ENCODE measurements at places on chromosomes 12 and 14.
A peak's percentile ranks its signal among the peaks of the same experiment; 100 is the strongest.

GRCh38 chr12:29149691-29150281 is 708 bp downstream of the FAR2 start:
- no peak for DNase-seq

GRCh38 chr12:91327889-91328288 is 145.3 kb upstream of the DCN start:
- DNase-seq, result no peak

- peak; percentile 22 for DNase-seq
Measured at GRCh38 chr14:104563742-104564615, 15.6 kb upstream of the C14orf180 start.

DNA sequence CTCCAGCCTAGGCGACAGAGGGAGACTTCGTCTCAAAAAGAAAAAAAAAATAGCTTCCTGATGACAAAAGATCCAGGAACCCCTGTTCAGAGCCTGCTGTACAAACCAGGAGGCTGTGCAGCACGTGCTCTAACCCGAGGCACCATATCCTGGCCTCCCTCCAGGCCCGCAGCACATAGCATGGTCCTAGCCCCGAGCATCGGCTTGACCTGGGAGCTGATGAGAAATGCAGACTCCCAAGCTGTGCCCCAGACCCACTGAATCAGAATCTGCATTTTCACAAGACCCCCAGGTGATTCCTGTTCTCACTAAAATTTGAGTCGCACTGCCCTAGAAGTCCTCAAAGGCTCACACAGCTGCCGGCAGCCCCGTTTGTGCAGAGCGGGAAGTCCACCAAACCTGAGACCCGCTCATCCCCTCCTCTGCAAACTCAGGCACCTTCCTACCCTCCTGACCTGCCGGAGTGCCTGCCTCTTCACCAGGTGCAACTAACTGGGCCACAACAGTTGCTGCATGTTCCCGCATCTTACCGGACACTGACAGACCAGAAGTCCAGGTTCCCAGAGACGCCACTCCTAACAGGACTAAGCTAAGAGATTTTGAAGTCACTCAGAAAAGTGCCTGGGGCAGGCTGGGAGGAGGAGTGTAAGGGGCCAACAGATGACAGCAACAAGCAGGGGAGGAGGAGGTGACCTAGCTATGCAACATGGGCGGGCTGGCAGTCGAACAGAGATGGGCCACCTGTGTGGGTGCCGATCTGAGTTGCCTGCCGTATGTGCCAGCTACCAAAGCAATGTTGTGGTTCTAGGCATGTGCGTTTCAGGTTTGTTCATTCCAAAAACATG is 24.0 kb upstream of the RIN3 start:
- DNase-seq, result no peak

DNA sequence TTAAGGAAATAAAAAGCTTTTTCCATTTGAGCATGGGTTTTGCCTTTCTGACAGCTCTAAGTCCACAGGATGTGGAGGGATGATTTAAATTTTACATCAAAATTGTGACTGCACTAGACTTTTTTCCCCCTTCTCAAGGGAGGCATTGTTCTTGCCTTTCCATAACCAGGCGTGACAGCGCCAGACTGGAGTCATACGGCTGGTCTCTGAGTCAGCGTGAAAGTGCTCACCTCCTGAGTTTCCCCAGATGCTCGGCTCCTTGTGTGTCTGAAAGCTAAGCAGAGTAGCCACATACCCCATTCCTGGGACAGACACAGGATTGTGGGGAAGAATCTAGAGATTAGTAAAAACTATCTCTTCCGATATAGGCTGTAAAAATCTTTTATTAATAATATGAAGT is 43.1 kb downstream of the SOX5 start:
- DNase-seq, result no peak

DNA sequence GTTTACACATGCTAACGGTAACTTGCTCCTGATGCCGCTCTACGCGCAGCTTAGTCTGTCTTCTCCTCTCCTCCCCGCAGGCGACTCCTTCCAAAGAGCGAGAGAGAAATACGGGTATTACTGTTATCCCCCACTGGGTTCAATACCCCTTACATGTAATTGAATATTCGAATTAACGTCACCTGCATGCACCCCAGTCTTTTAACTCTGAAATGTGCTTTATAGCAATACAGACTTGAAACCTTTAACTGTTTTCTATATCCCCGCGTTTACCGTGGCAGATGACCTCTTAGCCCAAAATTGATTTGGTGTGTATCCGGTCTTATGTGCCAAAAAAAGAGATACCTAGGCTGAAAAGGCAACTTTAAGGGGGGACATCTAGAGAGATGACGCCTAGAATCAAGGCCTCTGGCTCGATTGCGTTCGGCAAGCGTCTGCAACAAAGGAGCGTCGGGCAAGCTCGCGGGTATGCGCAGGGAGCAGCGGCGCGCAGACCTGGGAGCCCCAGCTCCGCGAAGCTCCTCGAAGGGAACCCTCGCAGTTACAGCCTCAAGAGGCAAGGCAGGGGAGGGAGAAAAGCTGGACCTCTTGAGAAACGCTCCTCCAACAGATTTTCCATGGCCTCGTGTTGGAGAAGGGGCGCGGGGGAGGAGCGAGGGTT is 6.8 kb upstream of the FOXG1 start:
- no peak for DNase-seq

GRCh38 chr12:121748571-121749265 is 36.2 kb downstream of the TMEM120B start:
- no peak for DNase-seq

GRCh38 chr12:132623072-132623869 is 4.7 kb downstream of the P2RX2 start:
- no peak for DNase-seq

DNA sequence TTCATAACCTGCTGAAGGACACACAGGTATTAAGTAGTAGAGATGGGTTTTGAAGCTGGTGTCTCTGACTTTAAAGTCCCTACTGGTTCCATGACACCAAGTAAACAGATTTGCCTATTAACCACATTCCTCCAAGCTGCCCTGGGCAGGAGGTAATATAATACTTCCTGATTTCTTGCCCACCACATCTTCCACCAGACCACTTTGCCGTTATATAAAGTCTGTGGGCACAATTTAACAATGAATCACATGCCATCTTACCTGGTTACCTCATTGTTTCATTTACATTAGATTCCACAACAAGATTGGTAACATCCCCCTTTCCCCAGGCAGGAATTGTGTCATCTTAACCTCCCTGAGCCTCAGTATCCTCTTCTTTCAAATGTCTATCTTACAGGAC is 900 bp upstream of the LRRC23 start:
- no peak for DNase-seq

DNA sequence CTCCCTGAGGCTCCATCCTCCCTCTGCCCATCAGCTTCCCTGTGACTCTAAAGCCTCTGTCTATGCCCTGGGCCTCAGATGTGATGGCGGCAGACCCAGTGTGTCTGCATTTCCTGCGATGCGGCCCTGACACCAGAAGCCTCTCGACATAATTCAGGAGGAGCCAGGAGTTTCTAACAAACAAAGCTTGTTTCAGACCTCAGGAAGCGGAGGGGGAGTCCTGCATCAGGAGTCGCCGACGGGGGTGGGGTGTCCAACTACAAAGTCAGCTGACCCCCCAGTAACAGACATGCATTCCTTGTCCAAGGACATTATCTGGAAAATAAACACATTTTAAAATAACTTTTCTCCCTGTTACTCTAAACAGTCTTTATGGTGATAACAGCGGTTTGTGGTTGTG is 167.5 kb downstream of the DPF3 start:
- no peak for DNase-seq

- DNase-seq, result no peak
Measured at GRCh38 chr14:95193081-95193480, 35.8 kb upstream of the DICER1 start.

DNA sequence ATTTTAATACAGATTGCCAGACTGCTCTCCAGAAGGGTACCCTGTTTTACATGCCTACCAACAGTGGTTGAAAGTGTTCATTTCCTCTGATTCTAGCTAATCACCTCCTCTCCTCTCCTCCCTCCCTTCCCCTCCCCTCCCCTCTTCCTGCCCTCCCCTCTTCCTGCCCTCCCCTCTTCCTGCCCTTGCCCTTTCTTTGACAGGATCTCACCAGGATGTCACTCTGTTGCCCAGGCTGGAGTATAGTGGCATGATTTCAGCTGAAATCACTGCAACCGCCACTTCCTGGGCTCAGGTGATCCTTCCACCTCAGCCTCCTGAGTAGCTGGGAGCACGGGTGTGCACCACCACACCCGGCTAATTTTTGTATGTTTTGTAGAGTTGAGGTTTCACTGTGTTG is 24.7 kb downstream of the APAF1 start:
- no peak for DNase-seq

DNA sequence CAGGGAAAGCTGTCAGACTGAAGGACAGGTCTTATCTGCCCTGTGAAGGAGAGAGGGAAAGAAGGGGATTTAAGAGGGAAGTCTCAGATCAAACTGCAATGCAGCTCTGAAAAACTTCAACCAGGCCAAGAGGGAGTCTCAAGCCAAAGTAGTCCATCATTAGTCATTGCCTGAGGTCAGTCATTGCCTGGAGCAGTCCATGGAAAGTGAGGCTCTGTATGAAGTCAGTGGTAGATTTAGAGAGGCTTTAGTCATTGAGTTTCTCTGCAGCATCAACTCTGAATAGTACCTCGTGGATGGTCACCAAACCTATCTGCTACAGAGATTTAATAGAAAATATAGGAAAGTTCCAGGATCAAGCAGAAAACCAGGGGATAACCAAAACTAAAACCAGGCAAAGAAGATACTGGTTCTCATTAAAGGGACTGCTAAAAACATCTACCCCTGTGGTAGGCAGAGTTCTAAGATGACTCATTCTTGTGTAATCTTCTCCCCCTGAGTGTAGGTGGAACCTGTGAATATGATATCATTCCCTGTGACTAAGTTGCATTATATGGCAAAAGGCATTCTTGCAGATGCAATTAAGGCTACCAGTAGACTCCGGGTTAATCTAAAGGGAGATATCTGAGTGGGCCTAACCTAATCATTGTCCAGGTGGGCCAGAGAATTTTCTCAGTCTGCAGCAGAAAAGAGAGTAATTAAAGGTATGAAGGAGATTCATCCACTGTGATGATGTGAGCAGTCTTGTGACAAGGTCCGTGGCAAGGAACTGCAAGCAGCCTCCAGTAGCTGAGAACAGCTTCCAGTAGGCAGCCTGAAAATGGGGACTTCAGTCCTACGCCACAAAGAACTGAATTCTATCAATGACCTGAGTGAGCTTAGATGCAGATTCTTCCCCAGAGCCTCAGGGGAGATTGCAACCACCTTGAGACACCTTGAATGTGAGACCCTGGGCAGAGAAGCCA is 123.1 kb downstream of the GALC start:
- DNase-seq, result no peak

- no peak for DNase-seq
Measured at GRCh38 chr12:1603269-1603993, 9.1 kb upstream of the FBXL14 start.

GRCh38 chr14:89625244-89625713 is 208.2 kb upstream of the FOXN3 start:
- DNase-seq, result no peak

- DNase-seq, result no peak
Measured at GRCh38 chr14:35320472-35320871, 28.3 kb downstream of the PSMA6 start.

- DNase-seq, result no peak
Measured at GRCh38 chr12:32589165-32589865, 89.8 kb upstream of the DNM1L start.

- no peak for DNase-seq
Measured at GRCh38 chr14:89669193-89669592, 252.2 kb upstream of the FOXN3 start.

GRCh38 chr14:90538716-90539495 is 142.1 kb downstream of the CALM1 start:
- no peak for DNase-seq

DNA sequence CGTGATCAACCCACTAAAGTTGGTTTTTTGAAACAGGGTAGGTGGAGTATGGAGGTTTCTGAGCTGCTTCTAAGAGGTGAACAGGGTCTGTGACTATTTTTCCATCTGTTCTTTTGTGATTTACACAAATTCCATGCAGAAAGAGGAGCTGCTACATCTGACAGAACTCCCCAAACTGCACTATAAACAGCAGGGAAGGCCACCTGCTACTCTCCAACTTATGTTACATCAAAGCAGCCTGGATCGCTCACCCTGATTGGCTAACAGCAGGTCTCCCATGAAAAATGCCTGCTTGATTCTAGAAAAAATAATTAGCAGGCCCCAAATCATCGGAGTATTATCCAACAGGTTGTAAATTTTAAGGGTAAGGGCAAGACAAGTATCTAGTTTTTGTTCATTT is 282.9 kb upstream of the FLRT2 start:
- DNase-seq, result no peak

GRCh38 chr14:50944647-50945413 is 547 bp upstream of the PYGL start:
- no peak for DNase-seq

DNA sequence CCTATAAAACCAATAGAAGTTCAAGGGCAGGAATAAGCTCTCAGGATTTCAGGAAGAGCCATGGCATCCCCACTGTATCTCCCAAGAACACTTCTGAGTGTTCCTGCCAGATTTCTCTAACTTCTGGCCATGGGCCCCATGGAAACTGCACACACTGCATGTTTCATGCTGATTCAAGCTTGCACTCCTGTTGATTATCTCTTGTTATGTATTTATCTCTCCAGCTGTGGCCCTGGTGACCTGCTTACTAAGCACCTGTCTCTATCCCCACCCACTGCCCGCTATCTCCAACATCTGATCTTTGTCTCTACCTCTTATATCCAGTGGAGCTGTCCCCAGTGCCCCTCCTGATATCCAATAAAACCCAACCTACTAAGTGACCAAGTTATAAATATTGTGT is 285.3 kb downstream of the PDZRN4 start:
- DNase-seq, result no peak

DNA sequence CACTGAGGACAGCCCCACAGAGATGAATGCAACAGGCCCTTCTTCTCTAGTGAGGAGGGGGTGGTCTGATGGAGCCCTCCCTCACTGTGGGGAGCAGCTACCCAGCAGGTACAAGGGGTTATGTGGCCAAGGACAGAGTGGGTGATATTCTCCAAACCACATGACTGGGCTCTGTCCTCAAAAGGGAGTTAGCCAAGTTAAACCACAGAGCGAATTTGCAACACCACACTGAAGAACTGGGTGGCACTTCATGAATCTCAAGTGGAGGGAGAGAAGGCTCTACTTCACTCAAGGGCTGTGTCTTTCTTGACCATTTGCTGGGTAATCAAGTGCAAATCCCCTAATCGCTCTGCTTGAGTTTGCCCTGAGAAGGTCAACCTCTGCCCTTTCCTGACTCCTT is 12.5 kb downstream of the GPR68 start:
- DNase-seq, result no peak

- DNase-seq, result no peak
Measured at GRCh38 chr12:116319898-116320621, 42.6 kb upstream of the MED13L start.

- DNase-seq, result no peak
Measured at GRCh38 chr12:6735448-6736191, 11.8 kb downstream of the COPS7A start.
